ENCODE measurements at places on chromosomes 1 and 21.
A peak's percentile ranks its signal among the peaks of the same experiment; 100 is the strongest.

- no peak for DNase-seq
Measured at GRCh38 chr21:44548922-44549321, 2.4 kb downstream of the KRTAP10-2 start.

DNA sequence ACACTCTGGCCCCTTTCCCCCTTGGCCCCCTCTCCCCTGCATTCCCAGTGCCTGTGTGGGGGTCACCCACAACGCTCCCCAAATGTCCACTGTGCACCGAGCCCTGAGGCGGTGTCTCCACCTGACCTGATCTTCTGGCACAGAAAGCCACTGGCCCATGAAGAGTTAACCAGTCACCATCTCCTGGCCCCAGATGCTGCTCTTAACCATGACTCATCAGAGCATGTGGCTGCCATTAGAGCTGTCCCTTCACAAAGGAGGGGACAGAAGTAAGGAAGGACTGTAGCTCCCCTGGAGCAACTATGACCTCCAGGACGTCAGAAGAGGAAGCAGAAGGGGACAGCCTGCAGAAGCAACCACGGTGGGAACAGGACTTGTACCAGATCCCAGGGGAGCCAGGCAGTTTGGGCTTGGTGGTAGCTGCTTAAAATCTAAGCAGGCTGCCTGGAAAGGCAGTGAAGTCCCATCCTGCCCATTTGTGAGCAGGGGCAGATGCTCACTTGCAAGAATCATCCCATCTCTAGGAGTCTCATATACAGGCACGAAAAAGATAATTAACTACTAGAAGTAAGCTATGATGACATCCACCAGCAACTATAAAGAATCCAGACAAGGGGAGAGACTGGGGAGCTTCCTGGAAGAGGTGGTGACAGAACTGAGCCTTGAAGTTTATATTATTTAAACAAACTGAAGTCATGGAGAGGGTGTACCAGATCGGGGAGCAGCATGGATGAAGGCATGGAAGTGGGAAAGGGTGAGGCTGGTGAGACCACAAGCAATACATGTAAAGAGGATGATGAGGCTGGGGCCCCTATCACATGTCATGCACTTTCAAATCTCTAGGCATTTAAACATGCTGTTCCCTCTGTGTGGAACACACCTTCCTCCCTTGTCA is 1.1 kb upstream of the TTC39A start:
- no peak for DNase-seq

DNA sequence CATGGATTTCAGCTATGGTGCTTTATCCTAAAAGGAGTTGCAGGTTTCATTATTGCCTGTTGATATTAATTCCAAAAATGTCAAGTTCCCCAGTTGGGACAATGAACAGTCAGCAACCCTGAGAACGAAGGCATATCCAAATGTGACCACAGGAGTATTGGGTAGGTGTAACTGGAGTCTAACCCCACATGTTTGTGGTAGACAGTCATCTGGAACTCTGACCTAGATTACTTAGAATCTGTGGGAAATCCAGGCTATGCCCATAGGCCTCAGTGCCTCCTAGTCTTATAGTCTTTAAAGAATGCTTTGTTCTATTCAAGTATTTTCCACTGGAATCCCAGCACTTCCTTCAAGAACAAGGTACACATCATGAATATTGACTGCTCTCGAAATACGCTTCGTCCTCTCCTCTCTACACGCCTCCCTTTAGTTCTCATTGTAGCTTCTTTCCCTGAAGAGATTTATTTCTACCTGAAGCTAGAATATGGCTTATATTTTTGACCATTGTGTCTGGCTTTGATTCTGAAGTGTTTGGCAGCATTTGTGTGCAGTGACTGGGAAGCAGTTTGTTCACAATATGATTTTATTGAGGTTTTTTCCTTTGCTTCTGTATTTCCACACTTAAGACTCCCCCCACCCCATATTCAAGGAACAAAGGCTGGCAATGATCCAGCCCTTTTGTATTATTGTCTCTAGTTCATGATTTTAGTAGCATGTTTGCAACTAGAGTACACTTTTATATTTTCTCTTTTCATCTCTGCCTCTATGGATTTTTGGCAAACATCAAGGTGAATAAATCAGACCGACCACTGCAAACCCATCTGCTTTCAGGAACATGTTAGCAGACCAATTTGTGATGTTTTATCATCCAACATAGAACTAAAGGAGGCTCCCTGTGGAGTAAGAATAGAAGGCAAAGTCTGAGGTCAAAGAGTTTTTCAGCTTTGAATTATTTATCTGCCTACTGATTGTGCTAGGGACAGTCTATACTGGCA is 178.6 kb downstream of the GPR52 start:
- DNase-seq = no peak

DNA sequence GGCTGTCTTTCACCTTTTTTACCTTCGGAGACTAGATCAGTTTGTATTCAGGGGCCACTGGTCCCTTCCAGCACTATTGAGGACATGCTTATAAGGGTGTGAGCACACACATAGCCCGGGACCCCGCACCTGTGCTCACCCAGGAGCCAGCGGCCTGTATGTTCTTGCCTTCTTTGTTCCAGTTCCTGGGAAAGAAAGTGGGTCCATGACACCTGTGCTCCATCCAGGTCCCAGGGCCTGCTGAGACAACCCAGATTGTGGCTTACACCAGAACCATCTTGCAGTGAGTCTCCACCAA is 207.8 kb downstream of the TOMM20 start:
- no peak for DNase-seq

DNA sequence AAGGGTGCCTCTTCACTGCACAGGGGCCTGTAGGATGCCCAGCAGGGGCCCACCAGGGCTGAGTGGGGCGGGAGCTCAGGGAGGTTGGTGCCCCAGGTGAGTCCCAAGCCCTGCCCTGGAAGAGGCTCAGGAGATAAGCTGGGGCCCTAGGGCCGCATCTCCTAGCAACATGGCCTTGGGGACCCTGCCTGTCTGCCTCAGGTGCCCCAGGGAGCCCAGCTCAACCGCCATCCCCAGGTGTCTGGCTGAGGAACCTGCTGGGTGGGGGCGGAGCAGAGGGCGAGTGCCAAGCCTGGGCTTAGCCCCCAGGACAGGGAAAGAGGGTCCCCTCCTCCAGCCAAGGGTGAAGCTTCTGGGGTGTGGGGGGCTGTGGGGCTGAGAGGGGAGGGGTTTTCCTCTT is 54.8 kb downstream of the FOXO6 start:
- DNase-seq = no peak

DNA sequence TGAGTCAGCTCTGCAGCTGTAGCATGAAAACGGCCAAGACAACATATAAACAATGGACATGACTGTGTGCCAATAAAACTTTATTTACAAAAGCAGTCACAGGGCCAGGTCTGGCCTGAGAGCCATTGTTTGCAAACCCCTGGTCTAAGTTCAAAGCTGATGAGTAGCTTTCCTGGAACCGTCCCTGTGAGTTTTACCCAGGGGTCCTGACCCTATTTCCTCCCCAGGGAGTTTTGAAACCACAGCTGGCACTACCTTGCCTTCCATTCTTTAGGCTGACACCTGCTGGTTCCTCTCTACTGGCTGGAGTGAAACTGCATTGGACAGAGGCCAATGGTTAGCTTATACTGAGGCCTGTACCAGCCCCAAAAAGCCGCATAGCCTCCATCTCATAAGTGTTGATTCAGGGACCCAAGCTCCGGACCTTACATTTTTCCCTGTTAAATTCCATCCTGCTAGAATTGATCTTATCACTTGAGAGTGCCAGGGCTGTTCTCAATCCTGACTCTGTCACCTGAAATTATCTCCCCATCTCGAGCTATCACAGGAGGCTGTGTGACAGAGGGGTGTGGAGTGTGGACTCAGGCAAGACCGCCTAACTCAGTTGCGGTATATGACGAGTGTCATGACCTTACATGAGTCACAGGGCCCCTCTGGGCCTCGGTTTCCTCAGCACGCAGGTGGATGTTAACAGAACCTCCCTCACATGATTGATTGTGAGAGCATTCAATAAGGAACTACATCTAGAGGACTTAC is 343.6 kb downstream of the NPHP4 start:
- DNase-seq = no peak

- no peak for DNase-seq
Measured at GRCh38 chr21:25931765-25932164, 197.0 kb downstream of the GABPA start.

DNA sequence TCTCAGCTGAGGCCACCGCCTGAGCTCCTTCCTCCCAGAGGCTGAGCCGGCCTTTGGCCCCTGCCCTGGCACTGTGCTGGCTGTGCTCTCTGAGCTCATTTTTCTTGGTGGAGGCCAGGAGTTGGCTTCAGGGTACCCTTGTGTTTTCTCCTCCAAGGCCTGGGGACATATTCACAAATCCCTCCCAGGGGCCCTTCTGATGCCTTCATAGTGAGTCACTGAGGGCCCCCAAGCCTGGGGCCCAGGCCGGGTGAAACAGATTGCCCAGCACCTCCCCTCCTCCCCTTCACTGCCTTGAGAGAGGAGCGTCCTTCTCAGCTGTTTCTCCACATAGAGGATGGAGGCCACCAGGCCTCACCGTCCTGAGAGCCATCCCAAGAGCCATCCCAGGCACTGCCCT is 105.8 kb downstream of the SIK1 start:
- no peak for DNase-seq

- no peak for DNase-seq
Measured at GRCh38 chr21:26437326-26438009, 135.6 kb downstream of the CYYR1 start.

- DNase-seq = peak; percentile 34
Measured at GRCh38 chr1:86774305-86775295, 70.2 kb downstream of the SH3GLB1 start.

- DNase-seq = no peak
Measured at GRCh38 chr1:71780681-71781080, 501.7 kb downstream of the NEGR1 start.

- DNase-seq = no peak
Measured at GRCh38 chr1:41545996-41546832, 61.7 kb upstream of the EDN2 start.

GRCh38 chr1:8293641-8294169 is 24.2 kb upstream of the SLC45A1 start:
- no peak for DNase-seq

GRCh38 chr1:50720457-50721053 is 239.5 kb downstream of the FAF1 start:
- no peak for DNase-seq

GRCh38 chr1:54268762-54269297 is 68.9 kb downstream of the MRPL37 start:
- no peak for DNase-seq

Measured in D341Med (cell line).